ENCODE measurements at places on chromosomes 13 and 19.

GRCh38 chr13:26531742-26532141 is 25.7 kb upstream of the WASF3 start:
- DNase-seq, result no peak

GRCh38 chr19:5058521-5059212 is 89.8 kb downstream of the KDM4B start:
- no peak for DNase-seq

DNA sequence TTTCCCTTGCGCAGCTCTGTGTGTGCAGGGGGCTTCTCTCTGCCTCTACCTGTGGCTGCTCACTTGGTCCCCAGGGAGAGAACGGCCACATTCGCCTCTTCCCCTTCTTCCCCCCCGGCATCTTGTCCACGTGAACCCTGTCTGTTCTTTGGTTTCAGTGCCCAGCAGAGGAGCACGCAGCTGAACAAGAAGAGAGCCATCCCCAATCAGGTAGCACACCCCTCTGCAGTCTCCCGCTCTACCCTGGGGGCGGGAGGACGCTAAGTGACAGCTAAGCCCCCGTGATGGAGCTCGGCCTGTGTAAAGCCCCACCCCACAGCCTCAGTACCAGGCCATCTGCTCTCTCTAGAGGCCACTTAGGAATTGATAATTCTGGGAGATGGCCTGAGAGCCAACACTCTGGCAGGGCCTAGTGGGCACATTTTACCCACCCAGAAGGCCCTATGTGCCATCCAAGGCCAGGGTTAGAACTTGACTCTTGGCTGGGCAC is 30.2 kb downstream of the TMED1 start:
- no peak for DNase-seq

DNA sequence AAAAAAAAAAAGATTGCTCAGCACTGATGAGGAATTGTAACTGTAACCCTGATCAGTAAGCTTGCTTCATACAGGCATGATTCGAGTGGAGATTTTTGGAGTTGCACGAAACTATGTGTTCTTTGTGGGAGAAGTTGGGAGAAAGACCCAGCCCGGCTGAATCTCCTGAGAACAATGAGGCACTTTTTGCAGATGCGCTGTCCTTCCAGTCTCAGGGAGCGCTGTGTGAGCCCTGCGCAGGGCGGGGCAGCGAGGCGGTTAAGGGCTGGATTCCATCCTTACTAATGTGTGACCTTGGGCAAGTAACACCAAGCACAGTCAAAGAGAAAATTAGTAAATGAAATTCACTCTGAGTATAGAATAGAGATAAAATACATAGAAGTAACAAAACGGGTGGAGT is 76.9 kb downstream of the SIPA1L3 start:
- no peak for DNase-seq

GRCh38 chr13:113928685-113929627 is 44.9 kb downstream of the C13orf46 start:
- DNase-seq, result no peak

DNA sequence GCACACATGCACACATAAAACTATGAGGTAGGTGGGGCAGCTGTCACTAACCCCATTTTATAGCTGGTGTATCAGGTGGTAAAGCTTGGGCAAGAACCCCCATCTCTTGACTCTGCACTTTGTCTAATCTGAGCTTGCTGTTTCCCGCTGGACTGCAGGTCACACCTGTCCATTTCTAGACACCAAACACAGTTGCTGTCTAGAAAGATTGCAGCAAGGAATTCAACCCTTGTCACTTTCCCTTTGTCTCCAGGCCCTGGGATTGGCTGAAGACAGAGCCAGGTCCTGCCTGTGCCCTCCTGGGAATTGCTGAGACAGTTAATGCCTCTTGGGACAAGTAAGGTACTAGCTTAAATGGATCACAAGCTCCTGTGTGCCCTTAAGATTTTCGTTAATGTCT is 83.8 kb downstream of the RNASEH2B start:
- no peak for DNase-seq

- DNase-seq, result peak; percentile 65
These were observed 29.8 kb downstream of the CERS1 start for GRCh38 chr19:18865973-18866799.

All from hematopoietic multipotent progenitor cell treated with erythropoietin and hydrocortisone succinate and interleukin-3 and kit ligand, for 17 days (in vitro differentiated cells).